Aorta (tissue), 5 donors: ENCODE measurements at places on chromosomes 5 and 9. TPM values are rescaled to one million over a fixed set of nuclear protein-coding genes. Genes with fewer than 3 reads are reported as not detected.

The TMEM215 gene
- not detected for polyA plus RNA-seq

The TMOD1 gene
- 102 TPM for polyA plus RNA-seq

The GPRIN1 gene
- polyA plus RNA-seq = 0.15 TPM

The LRRTM2 gene
- polyA plus RNA-seq = 0.31 TPM

The TOR2A gene
- 4.5 TPM for polyA plus RNA-seq

The ZNF354B gene
- polyA plus RNA-seq = 2.3 TPM

The KIF4B gene
- polyA plus RNA-seq = not detected
